Spleen (tissue), 13 donors: ENCODE measurements at places on chromosomes 16 and 17. TPM values are rescaled to one million over a fixed set of nuclear protein-coding genes. Genes with fewer than 3 reads are reported as not detected.

DNA sequence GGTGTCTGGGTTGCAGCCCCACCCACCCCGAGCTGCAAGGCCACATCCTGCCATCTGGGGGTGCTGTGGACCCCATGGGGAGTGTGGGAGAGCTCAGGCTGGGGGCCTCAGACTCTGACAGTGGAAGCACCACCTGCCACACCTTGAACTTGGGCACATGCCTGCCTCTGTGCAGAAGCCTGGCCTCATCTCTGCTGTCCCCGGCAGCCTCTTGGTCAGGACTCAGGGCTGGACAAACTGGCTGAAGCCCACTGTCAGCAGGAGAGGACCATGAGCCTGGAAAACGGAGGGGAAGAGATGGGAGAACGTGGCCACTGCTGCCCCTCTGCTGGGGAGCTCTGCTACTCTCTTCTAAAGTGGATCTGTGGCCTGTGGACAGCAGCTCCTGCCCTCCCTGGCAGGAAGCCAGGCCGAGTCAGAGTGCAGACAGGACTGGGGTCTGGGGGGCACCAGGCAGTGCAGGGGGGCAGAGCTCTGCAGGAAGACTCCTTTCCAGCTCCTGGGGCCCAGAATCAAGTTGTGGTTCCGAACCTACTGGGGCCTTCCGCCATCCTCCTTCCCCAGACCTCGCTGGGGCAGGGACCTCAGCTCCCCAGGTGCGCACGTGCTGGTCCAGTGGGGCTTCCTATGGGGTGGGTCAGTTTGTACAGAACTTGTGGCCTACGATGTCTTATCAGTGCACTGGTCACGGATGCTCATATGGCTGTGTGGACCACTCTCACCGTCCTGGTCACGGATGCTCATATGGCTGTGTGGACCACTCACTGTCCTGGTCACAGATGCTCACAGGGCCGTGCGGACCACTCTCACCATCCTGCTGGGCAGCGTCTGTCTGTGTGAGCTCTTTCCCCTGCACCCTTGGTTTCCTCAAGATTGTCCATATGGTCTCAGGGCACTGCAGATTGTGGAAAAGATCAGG is 207.7 kb downstream of the LAT start:
- H3K27ac ChIP-seq: no peak overlapping the region
- DNase-seq: peak; percentile 61
- no peaks in the 10 kb centered on the region for H3K36me3 ChIP-seq
- no peaks in the 10 kb centered on the region for H3K4me1 ChIP-seq

GRCh38 chr17:75634754-75635609 is 1.7 kb downstream of the SMIM5 start:
- peak; percentile 63 for DNase-seq
- no peak overlapping the region for H3K4me3 ChIP-seq
- no peaks in the 10 kb centered on the region for H3K27me3 ChIP-seq
- H3K4me1 ChIP-seq: peaks cover 21% of the 10 kb centered on the region
- H3K36me3 ChIP-seq: peaks cover 36% of the 10 kb centered on the region
- H3K27ac ChIP-seq: no peak overlapping the region

DNA sequence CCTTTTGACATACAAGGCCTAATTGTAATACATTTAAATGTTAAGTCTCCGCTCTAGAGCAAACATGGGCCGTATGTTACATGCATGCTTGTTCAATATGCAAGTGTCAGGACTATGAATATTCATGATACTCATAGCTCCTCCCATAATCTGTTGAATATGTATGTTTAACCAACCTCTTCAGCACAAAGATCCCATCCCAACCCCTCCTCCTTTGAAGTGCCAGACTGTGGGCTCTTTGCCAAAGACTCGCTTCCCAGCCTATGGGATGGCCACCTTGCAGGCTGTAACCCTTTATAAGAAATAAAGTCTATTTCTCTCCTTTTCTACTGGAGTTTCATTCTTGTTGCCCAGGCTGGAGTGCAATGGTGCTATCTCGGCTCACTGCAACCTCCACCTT is 156.2 kb downstream of the ABCC12 start:
- H3K4me3 ChIP-seq: no peak overlapping the region
- no peaks in the 10 kb centered on the region for H3K4me1 ChIP-seq
- no peaks in the 10 kb centered on the region for H3K27me3 ChIP-seq

DNA sequence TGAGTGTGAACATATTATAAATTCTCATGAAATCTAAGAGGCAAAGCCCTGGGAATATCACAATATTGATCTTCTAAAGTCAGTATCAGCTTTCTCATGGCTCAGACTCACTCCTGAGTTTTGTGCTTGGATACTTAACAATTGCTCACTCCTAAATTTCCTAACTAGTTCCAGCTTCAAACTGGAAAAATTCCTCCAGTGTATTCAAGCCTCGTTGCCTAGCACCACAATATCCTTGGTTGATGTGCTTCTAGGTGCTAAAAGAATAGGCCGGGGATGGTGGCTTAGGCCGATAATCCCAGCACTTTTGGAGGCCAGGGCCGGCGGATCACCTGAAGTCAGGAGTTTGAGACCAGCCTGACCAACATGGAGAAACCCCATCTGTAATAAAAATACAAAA is 62.5 kb downstream of the XYLT1 start:
- H3K27me3 ChIP-seq: no peaks in the 10 kb centered on the region
- H3K4me1 ChIP-seq: no peaks in the 10 kb centered on the region
- DNase-seq: no peak
- no peaks in the 10 kb centered on the region for H3K36me3 ChIP-seq
- H3K27ac ChIP-seq: peak overlapping the region; percentile 72

ZP2 gene
- not detected for total RNA-seq
